ENCODE measurements at places on chromosomes 6 and 20.
A peak's percentile ranks its signal among the peaks of the same experiment; 100 is the strongest.

DNA sequence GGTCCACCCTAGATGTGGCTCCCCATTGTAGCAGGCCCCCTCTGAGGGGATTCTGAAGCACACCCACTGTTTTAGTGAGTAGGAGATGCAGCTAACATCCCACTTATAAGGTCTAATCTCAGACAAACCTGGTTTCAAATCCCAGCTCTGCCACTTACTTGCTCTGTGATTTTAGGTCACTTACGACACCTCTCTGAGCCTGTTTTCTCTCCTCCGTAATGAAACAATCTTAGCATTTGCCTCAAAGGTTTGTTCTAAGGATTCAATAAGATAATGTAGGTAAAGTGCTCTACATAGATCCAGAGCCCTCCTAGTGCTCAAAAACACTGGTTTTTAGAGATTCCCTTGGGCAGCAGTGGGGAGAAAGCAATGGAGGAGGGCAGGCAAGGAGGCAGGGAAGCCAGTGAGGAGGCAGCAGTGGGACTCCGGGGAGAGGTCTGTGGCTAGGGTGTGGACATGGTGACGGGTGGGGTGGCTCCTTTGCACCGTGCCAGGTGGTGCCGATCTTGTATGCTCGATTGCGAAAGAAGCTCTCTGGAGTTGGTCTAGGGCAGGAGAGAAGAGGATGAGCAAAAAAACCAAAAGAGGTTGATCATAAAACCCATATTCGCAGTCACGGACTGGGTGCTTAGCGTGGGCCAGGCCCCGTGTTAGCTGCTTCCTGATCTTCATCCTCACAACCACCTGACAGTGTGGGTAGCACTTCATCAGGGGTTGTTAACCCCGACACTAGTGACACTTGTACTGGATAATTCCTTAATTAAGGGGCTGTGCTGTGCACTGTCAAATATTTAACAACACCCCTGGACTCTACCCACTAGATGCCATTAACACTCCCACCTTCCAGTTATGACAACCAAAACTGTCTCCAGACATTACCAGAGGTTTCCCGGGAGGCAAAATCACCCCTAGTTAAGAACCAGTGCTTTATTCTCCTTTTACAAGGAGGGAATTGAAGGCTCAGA, 16.8 kb upstream of the PTGIS start:
- DNase-seq: no peak

DNA sequence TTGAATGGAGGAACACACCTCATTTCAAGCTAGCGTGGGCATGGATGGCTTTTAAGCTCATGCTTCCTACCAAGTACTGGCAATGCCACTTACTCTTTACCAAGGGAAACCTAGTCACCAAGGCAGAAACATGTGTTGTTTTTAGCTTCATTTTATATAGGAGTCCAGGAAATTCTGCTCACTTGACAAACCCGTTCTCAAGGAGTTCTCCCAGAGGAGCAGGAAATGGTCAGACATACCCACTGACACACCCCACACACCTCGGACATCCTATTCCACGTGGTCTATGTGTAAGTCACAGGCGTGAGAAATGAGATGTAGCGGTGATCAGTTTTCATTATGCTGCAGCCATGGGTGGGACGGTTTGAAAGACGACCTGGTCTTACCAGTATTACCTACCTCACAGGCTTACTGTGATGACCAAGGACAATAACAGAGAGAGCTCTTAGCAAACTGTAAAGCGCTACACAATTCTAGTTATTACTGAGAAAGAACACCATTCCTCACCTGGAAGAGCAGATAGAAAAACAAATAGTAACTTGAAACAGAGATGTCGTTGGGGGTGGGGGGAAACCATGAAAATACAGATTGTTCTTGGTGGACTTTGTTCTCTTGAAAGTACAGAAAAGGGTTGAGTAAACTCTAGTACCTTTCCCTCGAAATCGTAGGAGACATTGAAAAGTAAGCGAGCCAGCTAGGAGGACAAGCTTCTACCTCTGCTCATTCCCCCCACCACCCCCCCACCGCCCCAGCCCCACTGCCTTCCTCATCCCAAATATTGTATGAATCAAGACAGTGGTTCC, 1.7 kb downstream of the CNKSR3 start:
- DNase-seq: peak; percentile 15

GRCh38 chr6:137829641-137830083, 37.4 kb upstream of the TNFAIP3 start:
- DNase-seq: no peak

GRCh38 chr6:131122007-131122406, 13.3 kb upstream of the AKAP7 start:
- DNase-seq: no peak

DNA sequence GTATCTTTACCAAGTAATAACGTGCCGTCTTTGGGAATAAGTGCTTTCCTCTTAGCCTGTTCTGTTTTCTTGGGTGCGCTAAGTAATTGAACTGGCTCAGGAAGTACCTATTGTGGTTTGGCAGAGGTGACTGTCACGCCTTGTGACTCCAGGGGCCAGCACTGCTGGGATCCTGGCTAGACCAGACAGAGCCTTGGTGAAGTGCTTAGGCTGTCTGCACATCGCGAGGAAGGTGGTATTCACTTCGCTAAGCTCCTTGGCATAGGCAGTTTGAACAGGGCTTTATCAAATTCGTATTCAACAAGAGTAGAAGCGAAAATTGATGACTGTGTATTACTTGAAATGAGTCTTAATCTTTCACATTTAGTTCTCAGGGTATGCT, 17.6 kb downstream of the PRDM1 start:
- DNase-seq: no peak

- peak; percentile 38 for DNase-seq
Observed at GRCh38 chr6:30364591-30364990, 19.6 kb downstream of the RPP21 start.

- DNase-seq: peak; percentile 40
Observed at GRCh38 chr6:26400626-26401025, 1.4 kb upstream of the BTN3A1 start.

- no peak for DNase-seq
Observed at GRCh38 chr6:54074109-54074508, 37.1 kb upstream of the MLIP start.

DNA sequence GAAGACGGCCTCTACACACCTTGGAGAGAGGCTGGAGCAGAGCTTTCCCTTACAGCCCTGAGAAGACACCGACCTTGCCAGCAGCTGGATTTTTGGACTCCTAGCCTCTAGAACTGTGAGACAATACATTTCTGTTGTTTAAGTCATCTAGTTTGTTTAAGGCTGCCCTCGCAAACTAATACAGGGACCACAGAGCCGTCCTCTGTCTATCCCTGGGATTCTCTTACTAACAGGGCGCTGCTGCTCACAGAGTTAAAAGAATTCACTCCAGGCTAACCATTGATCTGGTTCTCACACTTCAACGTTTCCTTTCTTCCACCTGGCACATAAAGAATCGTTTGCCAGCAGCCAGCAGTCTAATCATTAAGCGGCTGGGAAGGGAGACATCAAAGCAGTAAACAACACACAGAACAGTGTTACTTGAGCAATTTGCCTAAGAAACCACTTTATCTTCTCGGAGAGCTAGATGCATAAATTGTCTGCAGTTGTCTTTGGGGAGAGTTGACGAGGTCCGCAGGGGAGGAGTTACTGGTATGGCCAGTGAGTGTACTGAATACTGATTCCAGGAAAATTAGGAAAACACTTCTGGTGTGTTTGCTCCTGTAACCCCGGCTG, 103.5 kb upstream of the AKAP12 start:
- no peak for DNase-seq

DNA sequence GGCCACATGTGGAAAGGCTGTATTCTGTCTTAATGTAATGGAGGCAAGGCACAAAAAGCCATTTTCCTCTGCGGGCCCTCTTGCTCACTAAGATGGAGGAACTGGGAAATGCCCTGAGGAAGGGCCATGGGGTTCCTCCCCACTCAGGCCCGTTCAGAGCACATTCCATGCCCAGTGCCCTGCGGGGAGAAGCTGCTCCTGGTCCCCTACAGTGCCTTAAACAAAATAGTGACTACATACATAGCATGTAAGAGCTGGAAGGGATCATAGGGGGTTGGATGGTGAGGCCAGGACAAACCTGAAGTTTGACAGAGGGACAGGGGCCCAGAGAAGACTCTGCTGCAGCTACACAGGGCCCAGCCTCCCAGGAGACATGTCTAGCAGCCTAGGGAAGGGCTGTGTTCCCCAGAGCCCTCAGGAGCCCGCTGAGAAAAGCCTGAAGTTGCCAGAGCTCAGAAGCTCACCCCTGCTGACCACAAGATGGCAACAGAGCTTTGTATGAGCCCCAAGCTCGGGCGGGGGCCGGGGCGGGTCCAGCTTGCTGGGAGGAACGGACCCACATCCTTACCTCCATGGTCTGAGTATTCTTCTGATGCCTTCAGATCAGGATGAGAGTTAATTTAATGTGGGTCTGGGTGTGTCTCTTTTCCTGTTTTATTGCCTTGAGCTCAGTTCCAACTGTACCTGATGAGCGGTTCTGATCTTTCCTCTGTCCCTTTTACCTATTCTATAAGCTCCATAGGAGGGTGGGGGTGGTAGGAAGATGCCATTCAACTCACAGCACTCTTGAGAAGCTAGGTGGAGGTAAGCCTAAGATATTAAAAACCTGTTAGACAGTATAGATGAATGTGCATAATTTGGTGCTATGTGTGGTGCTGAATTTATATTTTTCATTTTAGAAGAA, 242.9 kb downstream of the CDC5L start:
- peak; percentile 61 for DNase-seq

GRCh38 chr6:63571361-63572043, 778 bp upstream of the LOC128125822 start:
- DNase-seq: peak; percentile 67

- no peak for DNase-seq
Observed at GRCh38 chr20:4568361-4568959, 153.2 kb upstream of the PRND start.

DNA sequence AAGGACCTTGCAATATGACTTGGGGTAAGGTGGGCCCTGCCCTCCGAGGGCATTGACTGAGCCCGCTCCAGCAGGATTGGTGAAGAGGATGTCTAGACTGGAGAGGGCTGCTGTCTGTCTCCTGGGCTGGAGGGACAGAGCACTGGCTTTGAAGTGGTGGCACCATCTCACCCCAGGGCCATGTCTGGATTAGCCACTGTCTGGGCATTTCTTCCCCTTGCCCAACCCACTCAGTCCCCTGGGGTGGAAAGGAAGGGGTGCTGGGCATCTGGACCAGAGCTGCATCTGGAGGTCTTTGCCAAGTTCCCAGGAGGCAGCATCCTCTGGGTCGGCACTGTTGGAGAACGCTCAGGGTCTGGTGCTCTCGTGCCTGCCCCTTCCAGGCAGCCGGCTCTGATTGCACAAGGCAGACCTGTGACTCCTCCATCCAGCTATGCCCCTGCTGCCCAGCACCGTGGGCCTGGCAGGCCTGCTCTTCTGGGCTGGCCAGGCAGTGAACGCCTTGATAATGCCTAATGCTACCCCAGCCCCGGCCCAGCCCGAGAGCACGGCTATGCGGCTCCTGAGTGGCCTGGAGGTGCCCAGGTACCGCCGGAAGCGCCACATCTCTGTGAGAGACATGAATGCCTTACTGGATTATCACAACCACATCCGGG, at the start of gene R3HDML:
R3HDML (plus strand) TSS at position 319 of the 656 bp plus-strand sequence; CDS start at position 434, 115 bp downstream.
- DNase-seq: no peak

DNA sequence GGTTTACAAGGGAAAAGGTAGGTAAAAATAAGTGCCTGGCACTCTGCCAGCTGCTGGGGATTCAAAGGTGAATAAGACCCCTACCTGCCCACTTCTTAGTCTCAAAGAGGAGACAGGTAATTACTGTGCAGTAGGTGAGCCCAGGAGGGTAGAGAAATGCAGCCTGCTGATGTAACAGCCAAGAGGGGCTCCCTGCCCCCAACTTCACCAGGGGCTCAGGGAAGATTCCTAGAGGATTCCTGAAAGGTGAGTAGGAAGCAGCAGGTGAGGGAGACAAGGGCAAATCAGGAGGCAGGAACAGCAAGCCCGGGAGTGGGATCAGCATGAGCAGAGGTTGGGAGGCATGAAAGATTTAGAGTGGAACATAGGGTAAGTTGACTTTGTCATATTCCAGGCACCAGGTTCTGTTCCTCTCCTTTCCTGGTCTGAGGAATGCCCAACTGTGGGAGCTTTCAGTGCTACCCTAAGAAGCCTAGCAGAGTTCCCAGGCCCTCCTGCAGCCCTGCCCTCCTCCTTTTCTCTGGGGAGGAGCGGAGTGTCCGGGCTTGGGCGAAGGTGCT, 258.1 kb downstream of the LRFN2 start:
- no peak for DNase-seq

Measured in Kasumi-1 (cell line).